ENCODE measurements at places on chromosomes 12 and 14.

DNA sequence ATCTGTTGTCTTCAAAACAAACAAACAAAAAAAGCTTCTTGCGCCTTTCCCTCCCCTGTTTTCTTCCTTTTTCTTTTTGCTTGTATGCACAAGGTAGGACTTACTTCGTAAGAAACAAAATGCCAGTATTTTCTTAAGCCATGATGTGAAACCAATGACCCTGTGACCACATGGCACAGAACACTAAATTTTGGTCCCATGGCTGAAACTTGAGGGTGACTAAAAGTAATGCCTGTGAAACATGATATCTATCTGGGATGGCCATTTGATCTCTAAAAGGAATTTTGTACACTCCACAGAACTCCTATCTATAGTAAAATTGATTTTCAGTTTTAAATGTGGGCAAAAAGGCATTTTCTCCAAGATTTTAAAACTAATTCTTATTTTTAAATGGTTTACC, 63.6 kb downstream of the PAPOLA start:
- DNase-seq: no peak

DNA sequence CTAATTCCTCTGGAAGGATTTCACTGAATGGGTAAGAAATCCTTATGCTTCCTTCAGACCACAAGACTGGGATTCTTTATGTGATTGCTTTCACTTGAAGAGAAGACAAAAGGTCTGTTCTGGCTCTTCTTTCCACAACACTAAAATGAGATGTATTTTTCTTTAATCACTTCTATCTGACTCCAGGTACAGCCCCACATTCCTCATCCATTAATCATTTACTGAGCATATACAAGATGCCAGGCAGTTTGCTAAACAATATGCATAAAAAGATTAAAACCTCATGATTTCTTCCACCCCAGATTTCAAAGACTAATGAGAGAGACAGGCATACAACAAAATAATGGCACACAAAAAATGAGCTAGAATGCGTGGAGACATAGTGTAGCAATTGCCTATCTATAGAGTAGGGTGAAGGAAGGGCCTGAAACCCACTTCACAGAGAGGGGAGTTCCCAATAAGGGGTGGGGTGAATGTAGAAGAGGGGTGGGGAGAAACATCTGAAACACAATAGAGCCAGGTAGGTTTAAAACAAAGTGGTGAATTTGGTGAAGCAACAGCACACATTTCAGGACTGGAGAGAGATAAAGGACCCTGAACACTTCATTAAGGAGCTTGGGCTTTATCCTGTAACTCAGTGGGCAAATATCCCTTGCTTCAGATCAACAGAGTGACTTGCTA, 65.1 kb upstream of the PRB2 start:
- DNase-seq: no peak

GRCh38 chr12:77130193-77130592, 64.8 kb upstream of the E2F7 start:
- DNase-seq: no peak

DNA sequence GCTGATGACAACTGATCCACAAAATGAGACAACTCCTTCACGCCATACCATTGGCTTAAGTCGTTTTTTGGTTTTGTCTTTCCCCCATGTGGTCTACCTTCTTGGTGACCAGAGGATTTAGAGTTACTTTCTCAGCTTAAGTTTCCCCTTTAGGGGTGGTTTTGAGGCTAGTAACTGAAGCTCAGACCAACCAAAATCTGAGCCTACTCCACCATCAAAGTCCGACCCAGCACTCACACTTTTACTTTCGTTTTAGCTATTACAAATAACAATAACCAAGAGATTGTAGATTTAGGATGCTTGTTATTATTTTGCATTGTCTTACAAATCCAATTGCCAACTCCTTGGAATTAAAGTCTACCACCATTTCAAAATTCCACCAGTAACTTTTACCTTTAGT, 130.6 kb upstream of the MDM1 start:
- no peak for DNase-seq

- DNase-seq: no peak
These were observed 153.5 kb upstream of the ATF7IP start for GRCh38 chr12:14211947-14212387.

- no peak for DNase-seq
These were observed 35.7 kb downstream of the CNTN1 start for GRCh38 chr12:40727774-40728483.

GRCh38 chr14:68966872-68967301, 12.2 kb downstream of the ACTN1 start:
- DNase-seq: no peak

DNA sequence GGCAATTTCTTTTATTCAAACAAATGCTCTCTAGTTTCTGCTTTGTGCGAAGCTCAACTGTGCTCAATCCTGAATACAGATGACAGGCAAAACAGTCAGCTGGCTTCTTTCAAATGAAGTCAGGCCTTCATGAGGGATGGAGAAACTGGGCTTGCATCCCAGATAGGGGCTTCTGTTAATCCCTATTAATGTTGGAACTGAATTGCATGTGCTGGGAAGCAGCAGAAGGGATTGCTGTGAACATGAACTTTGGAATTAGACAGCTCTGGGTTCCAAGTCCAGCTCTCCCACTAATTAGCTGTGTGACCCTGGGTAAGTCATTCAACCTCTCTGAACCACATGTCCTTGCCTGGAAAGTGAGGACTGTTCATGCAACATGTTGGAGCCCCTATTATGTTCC, 21.1 kb upstream of the CORO1C start:
- DNase-seq: no peak

DNA sequence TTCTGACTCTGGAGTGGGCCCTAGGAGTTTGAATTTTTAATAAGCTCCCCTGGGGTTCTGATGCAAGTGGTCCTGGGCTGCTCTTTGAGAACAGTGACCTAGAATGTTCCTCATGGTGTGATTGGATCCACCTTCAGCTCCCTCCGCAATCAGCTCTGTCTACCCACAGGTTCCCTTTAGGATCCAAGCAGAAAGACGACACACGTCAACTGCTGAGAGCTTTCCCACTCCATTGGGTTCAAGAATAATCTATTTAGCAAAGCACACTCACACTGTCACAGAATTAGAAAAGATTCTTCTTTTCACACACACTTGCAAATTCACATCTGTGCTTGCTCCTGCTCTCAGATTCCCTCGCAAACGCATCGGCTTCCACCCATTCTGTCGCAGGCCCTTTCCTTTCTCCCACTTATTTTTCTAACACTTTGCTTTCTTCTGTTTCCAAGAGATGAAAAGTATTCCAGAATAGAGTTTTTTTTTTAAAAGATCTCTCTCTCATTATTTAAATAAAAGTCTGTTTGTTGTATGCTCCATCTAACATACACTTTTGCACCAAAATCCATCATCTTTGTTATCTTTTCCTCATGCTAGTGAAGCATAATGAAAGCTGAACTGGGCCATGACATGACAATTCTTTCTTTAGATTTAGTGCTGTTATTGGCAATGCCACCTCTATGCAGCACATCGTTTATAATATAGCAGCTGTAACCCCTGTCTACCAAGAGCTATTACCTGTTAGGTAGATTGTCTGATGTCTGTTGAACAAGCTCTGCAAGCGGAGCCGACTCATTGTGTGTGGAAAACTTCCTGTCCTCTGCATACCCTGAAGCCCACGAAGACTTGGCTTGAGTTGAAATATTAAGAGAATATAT, 73.1 kb downstream of the CACNA1C start:
- DNase-seq: no peak

DNA sequence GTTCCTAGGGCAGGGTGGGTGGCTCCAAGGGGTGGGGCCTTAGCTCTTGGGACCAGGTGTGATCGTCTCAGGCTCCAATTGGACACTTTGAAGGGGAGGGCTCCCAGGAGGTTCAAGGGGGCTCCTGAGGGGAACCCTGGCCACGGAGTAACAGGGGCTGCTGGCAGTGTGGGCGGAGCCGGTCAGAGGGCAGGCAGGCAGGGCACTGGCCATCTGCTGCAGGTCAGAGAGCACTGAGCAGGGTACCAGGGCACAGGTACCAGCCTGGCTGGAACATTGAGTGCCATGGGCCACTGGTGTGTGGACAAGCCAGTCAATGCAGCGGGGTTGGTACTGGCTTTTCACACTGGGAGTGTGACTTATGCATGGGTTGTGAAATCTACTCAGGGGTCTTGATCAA, 32.2 kb downstream of the SYNE3 start:
- DNase-seq: no peak

- no peak for DNase-seq
These were observed 28.8 kb upstream of the IGF1 start for GRCh38 chr12:102509123-102509626.

- no peak for DNase-seq
These were observed 28.1 kb downstream of the ETNK1 start for GRCh38 chr12:22653075-22653474.

GRCh38 chr14:20799456-20799891, 3.2 kb downstream of the RNASE1 start:
- DNase-seq: no peak

DNA sequence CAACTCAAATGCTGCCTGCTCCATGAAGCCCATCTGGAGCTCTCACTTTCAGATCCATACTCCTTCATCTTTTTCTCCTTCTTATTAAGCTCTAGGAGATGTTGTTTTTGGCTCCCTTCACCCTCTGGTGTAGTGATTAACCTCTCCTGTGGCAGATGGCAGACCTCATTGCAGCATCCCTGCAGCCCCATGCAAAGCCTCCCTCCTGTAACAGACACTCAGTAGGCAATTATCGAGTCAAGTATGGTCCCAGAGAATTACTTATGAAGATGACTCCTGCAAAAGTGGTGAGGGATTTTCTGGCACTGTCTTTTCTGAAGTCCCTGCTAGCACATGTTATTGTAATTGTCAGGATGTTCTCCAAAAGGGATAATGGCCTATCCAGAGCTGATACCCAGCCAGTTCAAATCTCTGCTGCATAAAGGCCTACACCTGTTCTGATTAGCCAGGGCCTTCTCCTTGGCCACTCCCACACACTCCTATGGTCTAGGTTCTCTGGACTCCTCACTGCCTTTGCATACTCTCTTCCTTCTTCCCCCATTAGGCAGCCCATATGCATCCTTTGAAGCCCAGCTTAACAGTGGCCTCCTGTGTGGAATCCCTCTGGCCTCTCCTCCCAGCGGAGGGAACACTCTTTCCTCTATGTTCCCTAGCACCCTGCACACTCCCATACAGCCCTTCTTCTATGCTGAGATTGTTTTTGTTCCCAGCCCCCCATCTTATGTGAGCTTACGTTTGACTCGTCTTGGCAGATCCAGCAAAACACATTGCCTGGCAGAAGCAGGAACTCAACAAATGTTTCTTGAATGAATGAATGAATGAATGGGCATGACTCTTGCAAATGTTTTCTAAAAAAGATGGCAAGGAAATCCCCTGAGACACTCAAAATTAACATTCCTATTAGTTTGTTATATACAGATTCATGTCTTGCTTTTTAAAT, 43.9 kb upstream of the MDM1 start:
- no peak for DNase-seq

DNA sequence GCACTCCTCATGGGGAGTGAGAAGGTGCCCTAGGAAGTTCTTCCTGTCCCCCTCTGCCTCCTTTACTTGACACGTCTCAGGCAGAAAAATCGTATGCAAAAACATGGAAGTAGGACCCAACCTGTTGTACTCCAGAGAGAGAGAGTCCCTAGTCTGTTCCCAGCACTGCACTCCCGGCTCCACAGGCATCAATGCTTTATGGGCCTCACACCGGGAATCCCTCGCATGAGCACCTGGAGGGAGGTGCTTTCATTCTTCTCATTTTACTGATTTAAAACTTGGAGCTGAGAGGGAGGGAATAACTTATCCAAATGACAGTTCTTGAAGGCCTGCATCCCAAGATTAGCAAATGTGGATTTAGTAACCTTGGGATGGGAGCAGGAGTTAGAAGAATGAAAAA, 1101.4 kb downstream of the BCL11B start:
- DNase-seq: no peak

DNA sequence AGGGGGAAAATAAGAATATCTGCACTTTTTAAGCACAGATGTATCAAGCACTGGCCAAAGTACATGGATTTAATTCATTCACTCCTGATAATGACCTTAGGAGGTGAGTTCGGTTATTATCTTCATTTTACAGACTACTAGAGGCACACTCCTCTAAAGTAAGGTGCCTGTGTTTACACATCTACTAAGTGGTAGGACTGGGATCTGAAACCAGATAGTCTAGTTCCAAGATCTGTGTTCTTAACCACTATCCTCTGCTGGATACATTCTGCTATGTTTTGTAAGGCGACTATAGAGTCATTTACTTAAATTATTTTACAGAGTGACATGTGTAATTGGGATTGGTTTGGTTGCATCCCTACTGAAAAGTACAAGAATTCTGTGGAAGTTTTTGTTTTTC, 175.3 kb downstream of the ESR2 start:
- DNase-seq: no peak

DNA sequence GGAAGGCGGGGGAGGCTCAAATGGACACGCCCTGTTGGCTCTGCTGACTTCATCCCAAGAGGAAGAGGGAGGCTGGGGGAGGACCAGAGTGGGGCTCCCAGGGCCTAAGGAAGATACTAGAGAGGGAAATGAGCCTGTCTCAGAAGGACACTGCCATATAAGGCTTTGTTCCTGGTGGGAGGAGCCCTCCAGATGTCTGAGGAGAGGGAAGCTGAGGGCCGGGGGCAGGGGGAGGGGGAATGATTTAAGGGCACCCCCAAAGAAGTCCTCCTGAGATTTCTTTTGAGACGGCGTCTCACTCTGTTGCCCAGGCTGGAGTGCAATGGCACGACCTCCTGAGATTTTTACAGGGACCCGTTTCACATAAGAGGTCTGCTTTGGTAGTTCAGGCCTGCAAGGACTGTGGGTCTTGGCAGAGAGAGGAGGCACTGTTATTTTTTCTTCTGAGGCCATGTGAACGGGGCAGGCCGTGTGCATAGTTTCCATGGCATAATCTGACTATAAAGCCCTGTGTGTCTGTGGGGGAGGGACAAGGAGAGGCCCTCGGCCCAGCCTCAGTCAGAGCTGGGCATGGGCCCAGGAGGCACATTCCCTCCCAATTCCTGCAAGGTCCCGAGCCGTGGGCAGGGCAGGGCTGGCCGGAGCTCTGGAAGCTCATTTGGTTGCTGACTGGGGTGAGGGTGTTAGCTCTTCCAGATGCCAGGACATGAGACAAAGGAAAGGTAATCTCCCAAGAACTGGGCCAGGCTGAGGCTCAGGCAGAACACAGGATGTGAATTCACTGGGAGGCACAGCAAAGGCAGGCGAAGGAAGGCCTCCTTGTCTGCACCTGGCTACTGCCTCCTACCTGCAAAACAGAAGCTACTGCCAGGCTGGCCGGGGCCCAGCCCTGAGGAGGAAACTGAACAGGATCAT, 22.2 kb upstream of the PLEKHG3 start:
- DNase-seq: no peak

DNA sequence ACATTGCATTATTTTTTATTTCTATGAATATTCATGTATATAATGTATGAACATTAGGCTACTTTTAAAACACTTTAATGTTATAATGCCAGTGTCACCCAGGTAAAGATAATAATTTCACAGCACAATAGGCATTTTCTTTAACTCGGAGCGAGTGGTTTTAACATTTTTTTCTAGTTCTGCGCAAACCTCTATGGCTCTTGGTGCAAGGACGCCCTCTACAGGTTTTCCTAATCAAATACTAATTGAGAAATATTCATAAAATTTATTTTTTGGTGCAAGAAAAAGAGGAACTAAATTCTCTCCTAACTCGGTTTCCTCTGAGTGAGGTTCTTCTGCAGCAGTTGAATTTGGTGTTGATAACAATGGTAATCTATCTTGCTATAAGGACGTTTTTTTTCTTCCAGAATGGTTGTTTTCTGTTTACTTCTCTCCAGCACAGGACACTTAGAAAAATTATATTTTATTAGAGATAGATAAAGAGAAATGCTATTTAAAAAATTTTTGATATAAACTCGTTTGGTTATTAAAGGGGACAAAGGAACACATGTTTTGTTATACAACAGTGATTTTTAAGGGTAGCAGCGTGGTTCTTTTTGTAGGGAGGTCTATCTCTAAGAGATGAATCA, 2.4 kb upstream of the WIF1 start:
- DNase-seq: peak; percentile 20

GRCh38 chr12:115297445-115297844, 613.5 kb upstream of the TBX3 start:
- DNase-seq: no peak
